CD4-positive, alpha-beta T cell treated with Interleukin-17A for 4 hours (primary cell): ENCODE measurements at places on chromosomes 5 and 9.

DNA sequence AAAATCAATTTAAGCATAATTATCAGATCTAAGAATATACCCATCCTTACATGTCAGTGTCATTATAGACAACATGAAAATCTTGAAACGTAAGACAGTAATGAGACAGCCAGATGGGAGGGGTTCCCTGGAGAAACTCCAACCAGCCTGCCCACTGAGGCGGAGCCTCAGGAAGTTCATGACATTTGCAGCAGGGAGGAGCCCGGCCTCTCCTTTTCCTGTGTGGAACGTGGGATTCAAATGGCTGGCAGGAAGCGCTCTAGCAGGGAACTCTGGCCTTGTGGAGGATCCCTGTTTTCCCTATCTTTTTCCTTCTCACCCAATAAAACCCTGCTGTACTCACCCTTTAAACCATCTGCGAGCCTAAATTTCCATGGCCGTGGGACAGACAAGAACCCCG is 176.6 kb upstream of the KCNN2 start:
- DNase-seq, result no peak

- no peak for DNase-seq
These were observed 186.1 kb downstream of the C9orf152 start for GRCh38 chr9:110021891-110022290.

- DNase-seq, result peak; percentile 59
These were observed 4.3 kb downstream of the LCP2 start for GRCh38 chr5:170293273-170293672.

DNA sequence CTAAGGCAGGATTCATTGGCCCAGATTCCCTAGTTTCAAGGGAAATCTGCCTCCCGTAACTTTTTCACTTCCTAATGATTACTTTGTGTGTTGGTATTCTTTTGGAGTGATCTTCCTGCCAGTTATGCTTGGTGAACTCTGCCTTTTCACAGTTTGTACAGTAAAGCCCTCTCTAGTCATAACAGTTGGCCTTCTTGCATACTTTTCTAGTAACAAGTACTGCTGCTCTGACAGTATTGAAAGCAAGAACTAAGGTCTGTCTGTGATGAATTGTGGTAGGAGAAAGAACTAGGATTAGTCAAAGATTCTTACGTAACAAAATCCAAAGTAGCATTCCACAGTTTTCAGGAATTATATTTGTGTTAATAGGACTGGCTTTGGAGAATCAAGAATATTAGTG is 1457.2 kb upstream of the WWC1 start:
- DNase-seq, result no peak

- DNase-seq, result no peak
These were observed 73.6 kb upstream of the HSPA9 start for GRCh38 chr5:138648841-138649240.

DNA sequence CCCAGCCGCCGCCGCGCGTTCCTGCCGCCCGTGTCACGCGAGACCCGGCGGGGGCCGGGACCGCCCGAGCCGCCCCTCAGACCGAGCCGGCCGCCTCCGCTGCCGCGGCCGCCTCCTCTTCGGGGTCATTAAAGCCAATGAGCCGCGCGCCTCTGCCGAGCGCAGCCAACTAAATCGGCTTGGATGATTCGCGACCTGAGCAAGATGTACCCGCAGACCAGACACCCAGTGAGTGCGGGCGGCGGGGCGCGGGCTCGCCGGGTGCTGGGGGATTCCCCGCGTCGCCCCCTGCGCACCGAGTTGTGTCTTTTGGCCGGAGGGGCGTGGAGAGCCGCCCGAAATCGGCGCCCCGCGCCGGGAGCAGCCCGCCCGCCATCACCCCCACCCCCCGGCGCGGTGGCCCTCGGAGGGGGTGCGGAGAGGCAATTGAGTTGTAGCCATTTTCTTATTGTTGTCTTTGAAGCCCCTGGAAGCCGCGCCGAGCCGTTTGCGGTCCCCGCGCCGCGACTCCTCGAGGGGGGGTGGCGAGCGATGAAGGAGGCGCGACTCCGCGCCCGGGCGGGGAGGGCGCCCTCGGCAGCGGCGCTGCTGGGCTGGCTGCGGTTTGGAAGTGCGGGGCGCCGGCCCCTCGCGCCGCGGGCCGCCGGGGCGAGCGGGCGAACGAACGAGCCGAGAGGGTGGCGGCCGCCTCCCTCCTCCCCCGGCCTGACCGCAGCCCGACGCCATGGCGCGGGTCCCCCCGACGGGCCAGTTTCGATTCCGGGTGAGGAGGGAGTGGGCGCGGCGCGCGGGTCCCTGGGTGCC is 1.0 kb downstream of the TLE4 start:
- DNase-seq, result peak; percentile 67

DNA sequence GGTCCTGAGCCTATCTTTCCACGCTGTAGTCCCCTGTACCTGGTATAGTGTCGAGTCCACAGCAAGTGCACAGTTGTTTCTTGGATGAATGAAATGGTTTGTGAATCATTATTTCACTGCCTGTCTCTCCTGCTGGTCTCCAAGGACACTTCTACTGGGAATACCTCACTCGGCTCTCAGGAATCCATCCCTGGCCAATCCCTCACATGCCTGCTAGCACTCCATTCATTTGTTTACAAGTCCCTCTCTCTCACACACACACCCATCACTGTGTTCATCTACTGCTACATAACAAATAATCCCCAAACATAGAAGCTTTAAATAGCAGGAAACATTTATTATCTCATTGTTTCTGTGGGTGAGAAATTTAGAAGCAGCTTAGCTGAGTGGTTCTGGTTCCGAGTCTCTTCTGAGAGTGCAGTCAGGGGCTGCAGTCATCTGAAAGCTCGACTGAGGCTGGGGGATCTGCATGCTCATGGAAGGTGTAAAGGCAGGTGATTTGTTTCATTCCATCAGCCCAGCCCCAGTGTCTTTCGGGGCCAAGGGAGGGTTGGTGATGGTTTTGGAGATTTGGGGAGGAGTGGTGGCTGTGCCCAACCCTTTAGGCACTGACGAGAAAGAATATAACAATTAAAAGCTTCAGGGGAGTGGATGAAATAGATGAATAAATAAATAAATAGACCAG is 132.7 kb upstream of the IER5L start:
- DNase-seq, result no peak

- no peak for DNase-seq
These were observed 249.5 kb downstream of the MAN2A1 start for GRCh38 chr5:109939116-109939682.

- no peak for DNase-seq
These were observed 1.8 kb downstream of the PLAC8L1 start for GRCh38 chr5:146103594-146103993.

- no peak for DNase-seq
These were observed 39.3 kb downstream of the MYO10 start for GRCh38 chr5:16896767-16897166.

DNA sequence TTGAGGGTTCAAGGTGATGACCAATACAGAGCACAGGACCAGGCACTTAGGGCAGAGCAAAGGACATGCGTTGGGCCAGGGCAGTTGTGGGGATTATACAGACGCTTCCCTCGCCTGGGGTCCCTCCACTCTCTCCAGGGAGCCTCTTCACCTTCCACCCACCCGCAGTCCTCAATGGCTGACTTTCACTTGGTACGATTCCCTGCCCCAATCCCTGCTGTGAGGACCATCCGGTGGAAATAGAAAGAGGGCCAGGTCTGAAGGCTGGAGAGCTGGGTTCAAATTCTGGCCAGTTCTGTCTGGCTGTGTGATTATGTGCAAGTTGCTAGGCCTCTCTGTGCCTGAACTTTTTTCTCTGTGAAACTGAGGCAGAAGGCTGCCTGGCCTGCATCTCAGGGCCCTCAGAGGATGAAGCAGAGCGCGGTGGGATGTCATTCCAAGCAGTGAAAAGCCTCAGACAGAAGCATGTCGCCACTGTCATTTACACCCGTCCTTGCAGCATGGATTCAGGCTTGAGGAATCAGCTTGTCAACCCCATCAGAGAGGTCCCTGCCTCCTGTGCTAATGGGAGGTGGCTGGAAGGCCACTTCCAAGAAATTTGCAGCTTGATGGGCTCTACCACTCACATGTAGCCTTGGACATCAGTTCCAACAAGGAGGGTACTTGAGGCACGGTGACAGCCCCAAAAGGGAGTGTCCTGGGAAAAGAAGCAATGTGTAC is 206.6 kb upstream of the IER5L start:
- DNase-seq, result no peak

DNA sequence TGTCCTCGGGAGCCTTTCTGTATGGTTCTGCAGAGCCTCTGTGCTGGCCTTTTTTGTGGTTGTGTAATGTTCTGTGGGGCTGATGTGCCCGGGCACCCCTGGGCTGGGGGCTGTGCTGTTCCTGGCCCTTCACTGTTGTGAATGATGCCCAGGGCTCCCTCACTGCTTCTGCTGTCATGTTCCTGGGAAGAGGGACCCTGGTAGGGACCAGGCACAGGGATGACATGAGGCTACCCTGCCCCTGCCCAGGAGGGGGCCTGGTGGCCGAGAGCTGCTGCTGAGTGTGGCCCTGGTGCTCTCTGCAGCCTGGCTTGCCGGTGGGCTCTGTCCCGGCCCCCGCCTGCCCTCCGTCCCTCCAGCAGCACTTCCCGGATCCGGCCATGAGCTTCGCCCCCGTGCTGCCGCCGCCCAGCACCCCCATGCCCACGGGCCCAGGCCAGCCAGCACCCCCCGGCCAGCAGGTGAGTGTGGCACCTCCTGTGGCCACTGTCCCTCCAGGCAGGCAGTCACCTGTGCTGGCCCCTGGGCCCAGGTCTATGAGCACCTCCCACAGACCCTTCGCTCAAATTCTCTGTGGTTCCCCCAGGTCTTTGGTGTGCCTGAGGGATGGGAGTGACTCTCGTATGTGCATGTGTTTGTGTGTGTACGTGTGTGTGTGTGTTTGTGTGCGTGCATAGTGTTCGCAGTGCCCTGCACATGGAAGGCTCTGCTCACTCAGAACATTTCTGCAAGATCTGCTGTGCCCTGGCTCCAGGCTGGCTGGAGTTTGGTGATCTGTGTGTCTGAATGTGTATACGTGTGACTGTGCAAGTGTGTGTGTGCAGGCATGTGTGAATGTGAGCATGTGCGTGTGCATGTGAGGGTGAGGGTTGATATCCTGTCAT is 72.3 kb downstream of the WNK2 start:
- no peak for DNase-seq

DNA sequence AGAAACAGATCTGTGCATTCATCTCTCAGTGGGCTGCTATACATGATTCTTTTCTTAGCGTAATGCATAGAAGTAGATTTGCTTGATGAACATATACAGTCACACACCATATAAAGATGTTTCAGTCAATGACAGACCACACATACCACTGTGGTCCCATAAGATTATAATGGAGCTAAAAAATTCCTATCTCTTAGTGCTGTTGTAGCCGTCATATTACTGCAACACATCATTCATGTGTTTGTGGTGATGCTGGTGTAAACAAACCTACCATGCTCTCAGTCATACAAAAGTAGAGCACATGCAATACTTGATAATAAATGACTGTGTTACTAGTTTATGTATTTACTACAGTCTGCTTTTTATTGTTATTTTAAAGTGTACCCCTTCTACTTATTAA is 214.3 kb downstream of the ARHGAP26 start:
- no peak for DNase-seq

- no peak for DNase-seq
These were observed 34.1 kb downstream of the LAMC3 start for GRCh38 chr9:131043087-131043486.

DNA sequence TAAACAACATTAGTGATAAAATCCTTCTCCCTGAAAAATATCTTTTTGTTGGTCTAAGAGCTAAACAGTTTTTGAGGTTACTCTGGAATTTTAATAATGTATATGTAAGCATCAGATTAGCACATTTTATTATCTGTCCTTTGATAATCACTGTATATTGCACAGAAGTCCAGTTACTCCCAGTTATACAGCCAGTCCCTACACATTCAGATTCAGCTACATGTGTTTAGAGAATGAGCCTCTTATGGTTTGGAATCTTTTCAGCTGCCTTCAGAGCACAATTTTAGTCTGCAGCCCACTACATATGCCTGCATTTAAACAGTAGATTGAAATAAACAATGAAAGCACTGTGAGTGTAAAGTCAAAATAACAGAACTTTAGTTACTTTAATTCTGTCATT is 438.2 kb downstream of the ARHGEF28 start:
- no peak for DNase-seq

DNA sequence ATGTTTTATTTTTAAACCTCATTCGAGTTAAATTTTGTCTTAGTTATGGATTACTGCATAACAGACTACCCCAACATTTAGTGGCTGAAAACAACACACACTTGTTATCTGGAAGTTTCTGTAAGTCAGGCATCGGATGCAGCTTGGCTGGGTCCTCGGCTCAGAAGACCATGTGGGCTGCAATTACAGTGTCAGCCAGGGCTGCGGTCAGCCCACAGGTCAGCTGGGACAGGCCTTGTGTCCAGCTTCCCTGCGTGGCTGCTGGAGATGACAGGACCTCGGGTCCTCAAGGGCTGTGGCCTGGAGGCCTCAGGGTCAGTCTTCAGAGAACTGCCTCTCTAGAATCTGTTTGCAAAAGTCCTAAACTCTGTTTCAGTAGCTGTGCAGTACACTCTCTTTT is 219.0 kb upstream of the IRX1 start:
- no peak for DNase-seq

DNA sequence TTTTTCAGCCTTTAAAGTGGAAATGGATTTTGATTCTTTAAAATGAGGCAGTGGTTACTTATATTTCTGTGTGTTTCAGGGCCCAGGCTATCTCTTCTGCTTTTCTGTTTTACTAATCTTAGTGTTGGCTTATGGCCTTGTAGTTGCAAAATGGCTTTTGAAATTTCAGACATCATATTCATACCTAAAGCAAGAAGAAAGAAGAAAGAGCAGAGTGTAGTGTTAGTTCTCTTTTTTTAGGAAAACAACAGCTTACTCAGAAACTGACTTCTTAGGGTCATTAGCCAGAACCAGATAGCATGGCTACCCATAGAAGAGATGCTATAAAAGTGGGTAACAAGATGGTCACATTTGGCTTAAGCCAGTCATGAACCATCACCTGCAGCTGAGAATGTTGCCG is 20.9 kb downstream of the ZBED3 start:
- no peak for DNase-seq

GRCh38 chr5:177510567-177511053 is 984 bp upstream of the DOK3 start:
- DNase-seq, result no peak

DNA sequence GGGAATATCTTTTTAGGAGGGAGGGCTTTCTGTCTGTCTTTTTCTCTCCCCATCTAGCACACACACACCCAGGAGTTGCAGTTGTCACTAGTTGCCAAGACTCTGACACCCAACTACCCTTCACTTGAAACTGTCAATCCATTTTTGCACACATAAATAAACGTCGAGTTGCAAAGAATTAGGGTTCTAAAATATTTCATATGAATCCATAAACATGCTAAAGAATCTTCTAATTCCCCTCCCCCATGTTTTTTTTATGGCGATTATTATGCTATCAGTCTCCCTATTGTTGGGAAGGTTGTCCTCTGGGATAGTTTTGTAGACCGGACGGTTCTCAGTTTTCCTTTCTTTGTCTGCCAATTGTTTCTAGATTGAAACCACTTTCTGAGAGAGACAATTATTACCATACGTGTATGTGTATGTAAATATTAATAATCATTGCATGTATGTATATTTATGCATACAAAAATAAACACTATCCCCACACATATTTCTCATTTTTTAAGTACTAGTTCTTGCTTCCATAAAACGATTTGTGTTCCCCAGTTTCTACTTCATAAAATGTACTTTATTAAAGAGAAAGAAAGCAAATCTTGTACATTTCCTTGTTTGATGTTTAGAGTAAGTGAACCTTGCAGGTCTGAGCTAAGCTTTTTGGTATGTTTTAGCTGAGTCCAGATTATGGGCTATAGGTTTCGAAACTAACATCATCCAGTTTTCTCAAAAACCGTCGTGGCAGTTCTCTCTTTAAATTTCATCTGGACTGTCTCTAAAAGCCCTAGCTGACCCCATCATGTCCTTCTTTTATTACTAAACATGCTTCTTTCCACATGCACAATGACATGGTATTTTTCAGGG is 165.0 kb upstream of the MPDZ start:
- no peak for DNase-seq

GRCh38 chr9:96423322-96423984 is 5.3 kb upstream of the ZNF367 start:
- DNase-seq, result no peak
